Liver (tissue), 10 donors: ENCODE measurements at places on chromosomes 3 and 15. TPM values are rescaled to one million over a fixed set of nuclear protein-coding genes. Genes with fewer than 3 reads are reported as not detected.

Gene SPESP1
- total RNA-seq = 0.33 TPM

Gene COL6A5
- total RNA-seq = not detected

Gene SLC12A8
- 2.7 TPM for total RNA-seq

Gene SOX14
- not detected for total RNA-seq

Gene XYLB
- total RNA-seq = 14.2 TPM

Gene CACNA2D2
- total RNA-seq = 0.19 TPM

Gene ERICH6
- under 0.01 TPM for total RNA-seq

Gene GOLGA8S
- 0.25 TPM for total RNA-seq

Gene SERPINI2
- not detected for total RNA-seq

Gene GOLGA6L26
- not detected for total RNA-seq

Gene EPHB1
- total RNA-seq = 0.23 TPM

Gene POLQ
- total RNA-seq = 13.2 TPM

Gene C3orf20
- total RNA-seq = 0.05 TPM

Gene TTLL13
- total RNA-seq = not detected

Gene TFDP2
- 16.4 TPM for total RNA-seq

Gene CTXN2
- total RNA-seq = not detected

Gene AMIGO3
- total RNA-seq = not detected

Gene NKIRAS1
- total RNA-seq = 12.6 TPM

Gene FAM227B
- total RNA-seq = 3.1 TPM

Gene GATA2
- 0.25 TPM for total RNA-seq

Gene IMPG2
- 0.25 TPM for total RNA-seq

Gene TOP2B
- 46.7 TPM for total RNA-seq

Gene ACTRT3
- 1.3 TPM for total RNA-seq

Gene CIDEC
- total RNA-seq = 0.59 TPM

Gene TAGLN3
- total RNA-seq = not detected

Gene RTP1
- not detected for total RNA-seq

Gene FBLN2
- total RNA-seq = 9.1 TPM

Gene SLC12A1
- total RNA-seq = 0.42 TPM

Gene CCDC191
- total RNA-seq = 0.79 TPM

Gene MYRIP
- total RNA-seq = 0.98 TPM

Gene FAM81A
- total RNA-seq = under 0.01 TPM

Gene GABRA5
- total RNA-seq = not detected

Gene PRR23A
- not detected for total RNA-seq

Gene CCDC13
- total RNA-seq = 2.3 TPM

Gene MME
- 4.9 TPM for total RNA-seq

Gene NISCH
- total RNA-seq = 39.8 TPM

Gene LINGO1
- 1.6 TPM for total RNA-seq

Gene ABHD17C
- total RNA-seq = 2.9 TPM

Gene PPP1R2
- 21.4 TPM for total RNA-seq

Gene EXD1
- total RNA-seq = not detected

Gene C3orf49
- total RNA-seq = not detected

Gene IMPDH2
- total RNA-seq = 182 TPM

Gene IL17RB
- total RNA-seq = 14.6 TPM

Gene TLR9
- total RNA-seq = not detected

Gene CHDH
- 9.1 TPM for total RNA-seq

Gene KIF15
- under 0.01 TPM for total RNA-seq

Gene PPIB
- total RNA-seq = 638 TPM

Gene LRRC31
- 5.3 TPM for total RNA-seq

Gene CNBP
- total RNA-seq = 162 TPM

Gene CYP19A1
- total RNA-seq = 124 TPM

Gene FBN1
- 20.1 TPM for total RNA-seq

Gene PPARG
- total RNA-seq = 7.6 TPM

Gene HEXA
- 42.9 TPM for total RNA-seq

Gene RAB27A
- total RNA-seq = 28.4 TPM

Gene OSTN
- total RNA-seq = not detected

Gene IGSF10
- 0.65 TPM for total RNA-seq

Gene EMC7
- 29.9 TPM for total RNA-seq

Gene ARHGEF26
- 1.4 TPM for total RNA-seq

Gene ATP13A5
- total RNA-seq = not detected
